ENCODE measurements at places on chromosomes 2 and 18.

DNA sequence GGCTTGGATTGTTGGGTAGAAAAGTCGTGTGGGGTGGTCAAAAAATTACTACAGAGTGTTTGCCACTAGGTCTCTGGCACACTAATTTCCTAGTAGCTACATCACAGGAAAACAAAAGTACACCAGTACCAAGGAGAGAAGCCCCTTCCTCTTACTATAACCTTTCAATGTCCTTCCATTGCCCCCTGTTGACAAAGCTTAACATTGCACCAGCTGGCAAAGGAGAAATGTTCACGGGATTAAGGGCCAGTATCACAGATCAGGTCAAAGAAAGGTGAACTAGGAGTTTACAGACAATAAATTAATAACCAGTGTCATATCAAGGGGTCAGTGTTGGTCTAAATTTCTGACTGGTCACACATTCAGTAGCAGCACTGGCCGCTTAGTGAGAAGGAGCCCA, 1139.6 kb upstream of the FAM98A start:
- no peak for DNase-seq

- no peak for DNase-seq
Measured at GRCh38 chr2:7707723-7708122, 790.5 kb downstream of the RNF144A start.

GRCh38 chr18:8253944-8254343, 355.3 kb upstream of the RAB12 start:
- no peak for DNase-seq

DNA sequence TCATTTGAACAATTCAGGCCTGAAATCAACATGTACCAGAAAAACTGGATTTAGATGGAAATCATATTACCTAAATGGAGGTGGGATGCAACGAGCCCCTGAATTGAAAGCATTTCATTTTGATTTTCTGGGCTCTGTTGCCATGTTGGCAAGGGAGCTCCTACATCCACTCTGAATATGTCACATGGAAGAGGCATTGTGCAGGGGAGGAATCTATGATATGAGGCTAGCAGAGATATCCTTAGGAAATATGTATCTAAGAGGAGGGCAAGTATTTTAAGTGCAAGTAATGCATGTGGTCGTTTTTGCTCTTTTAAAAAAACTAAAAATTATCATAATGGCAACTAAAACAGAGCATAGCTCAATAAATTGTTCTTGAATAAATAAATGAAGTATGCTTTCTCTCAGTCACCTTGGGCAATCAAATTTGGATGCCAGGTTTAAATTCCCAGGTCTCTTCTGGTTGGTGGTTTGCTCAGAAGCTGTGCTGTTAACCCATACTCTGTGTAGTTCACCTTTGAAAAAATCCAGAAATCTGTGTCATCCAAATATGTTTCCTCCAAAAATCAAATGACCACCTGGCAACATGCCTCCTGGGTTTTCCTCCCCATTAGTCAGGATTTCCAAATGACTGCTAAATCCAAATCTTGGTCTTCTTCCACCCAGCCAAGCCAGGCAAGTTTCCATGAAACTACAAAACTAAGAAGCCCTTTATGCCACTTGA, 6.5 kb upstream of the LGALSL start:
- no peak for DNase-seq

DNA sequence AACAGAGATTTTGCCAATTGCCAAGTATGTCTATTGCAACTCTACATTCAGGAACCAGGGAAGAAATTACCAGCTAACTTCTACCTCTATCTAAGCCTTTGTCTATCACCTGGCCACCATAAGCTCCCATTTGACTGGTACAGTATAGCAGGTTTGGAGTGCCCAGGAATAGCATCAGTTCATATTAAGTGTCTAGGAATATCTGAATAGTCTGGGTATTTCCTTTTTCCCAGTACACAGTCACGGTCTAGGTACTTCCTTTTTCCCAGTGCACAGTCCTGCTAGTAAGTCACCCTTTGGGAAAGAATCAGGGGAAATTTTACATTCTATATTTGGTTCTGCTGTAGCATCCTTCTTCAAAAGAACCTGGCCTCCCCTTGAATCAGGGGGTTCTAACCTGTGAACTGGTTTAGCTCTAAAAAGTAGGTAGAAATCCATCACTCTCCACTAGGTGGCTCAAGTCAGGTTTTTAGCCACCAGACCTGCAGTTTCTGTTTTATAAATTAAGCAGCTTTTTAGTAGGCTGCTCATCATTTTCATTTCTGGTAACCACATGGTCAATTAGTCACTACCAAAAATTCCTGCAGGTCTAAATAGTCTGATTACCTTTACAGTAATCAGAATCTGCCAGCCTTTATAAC, 49.3 kb upstream of the DNAJC10 start:
- no peak for DNase-seq
